ENCODE measurements at places on chromosomes 11 and 22.

GRCh38 chr11:12526789-12527188, 147.4 kb upstream of the TEAD1 start:
- no peak for DNase-seq

DNA sequence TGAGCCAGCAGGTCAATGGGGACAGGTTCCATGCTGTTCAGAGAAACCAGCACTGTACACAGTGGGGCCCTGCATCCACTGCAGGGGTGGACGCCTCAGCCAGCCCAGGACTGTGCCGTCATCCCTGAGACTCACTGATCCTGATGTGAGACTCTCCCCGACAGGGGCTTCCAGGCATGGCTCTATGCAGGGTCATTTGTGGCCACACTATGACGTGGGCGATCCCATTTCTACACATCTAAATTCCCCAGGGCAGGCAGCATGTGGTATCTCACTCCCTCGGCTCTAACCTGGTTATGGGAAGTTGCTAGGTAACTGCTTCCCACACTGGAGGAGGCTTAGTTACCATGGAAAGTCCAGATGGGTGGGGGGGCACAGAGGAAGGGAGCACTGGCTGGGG, 14.2 kb upstream of the FAM83F start:
- DNase-seq: no peak

- DNase-seq: no peak
Observed at GRCh38 chr11:120455487-120455886, 56.1 kb upstream of the GRIK4 start.

- no peak for DNase-seq
Observed at GRCh38 chr11:61333550-61334433, 764 bp downstream of the TKFC start.

GRCh38 chr11:6365659-6366058, 24.6 kb upstream of the SMPD1 start:
- DNase-seq: no peak

DNA sequence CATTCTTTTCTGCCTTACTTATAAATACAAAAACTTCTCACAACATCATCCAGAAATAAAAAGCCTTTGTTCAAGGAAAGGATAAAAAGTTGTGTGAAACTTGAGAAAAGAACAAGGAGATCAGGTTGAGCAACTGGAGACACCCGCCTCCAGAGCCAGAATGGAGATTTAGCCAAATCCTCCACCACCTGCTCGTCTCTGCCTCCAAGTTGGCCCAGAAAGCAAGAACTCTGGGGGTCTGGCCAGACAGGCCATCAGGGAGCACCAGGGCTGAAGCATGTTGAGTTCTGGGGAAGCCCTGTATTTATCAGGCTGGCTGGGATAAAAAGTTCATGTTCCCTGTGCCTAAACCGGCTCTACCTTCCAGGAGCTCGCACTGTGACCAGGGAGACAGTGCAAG, 14.9 kb downstream of the SMCO4 start:
- no peak for DNase-seq

- DNase-seq: no peak
Observed at GRCh38 chr11:61087426-61088119, 14.7 kb upstream of the CD5 start.

- DNase-seq: no peak
Observed at GRCh38 chr11:93783362-93783761, 720 bp upstream of the MED17 start.

- no peak for DNase-seq
Observed at GRCh38 chr11:1826552-1827094, 8.2 kb upstream of the SYT8 start.

- DNase-seq: no peak
Observed at GRCh38 chr22:38110863-38111852, 674 bp upstream of the BAIAP2L2 start.

- DNase-seq: no peak
Observed at GRCh38 chr22:27746918-27747317, 54.6 kb downstream of the MN1 start.

GRCh38 chr11:83031127-83031526, 40.6 kb downstream of the RAB30 start:
- no peak for DNase-seq

GRCh38 chr22:36702842-36703215, 723 bp downstream of the CACNG2 start:
- no peak for DNase-seq

DNA sequence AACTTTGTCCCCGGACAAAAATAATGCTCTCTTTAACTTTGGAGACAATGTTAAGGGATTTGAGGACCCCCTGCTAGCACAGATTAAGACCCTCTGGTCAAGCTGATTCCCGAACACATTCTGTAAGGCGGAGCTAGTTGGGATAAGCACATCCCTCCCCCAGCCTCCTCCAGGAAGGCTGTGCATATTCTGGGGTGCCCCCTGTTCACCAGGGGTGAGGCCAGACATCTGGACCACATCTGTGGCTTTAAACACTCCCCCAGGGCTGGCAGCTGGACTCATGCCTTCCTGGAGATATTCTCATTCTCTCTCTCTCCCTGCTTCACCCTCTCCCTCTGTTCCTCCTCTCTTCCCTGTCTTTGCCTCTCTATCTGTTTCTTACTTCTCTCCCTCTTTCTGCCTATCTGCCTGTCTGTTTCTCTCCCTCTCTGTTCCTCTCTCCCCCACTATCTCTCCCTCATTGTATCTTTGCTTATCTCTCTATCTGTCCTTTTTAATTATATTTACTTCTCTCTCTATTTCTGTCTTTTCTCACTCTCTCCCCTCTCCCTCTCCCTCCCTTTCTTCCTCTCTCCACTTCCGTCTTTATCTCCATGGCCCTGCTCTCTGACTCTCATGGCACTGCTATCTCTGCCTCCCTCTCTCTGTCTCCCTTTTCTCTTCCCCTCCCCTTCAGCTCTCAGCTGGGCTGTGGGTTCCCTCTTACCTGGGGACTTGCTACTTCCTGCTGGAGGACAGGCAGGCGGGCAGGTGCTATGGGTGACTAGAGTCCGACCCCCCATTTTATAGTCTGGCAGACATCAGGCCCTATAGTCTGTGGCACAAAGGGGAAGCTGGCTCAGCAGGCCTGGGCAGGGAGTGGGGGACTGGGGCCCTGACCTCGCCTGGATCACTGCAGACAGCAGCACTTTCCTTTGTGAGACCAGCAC, at the start of gene CRYBB1:
CRYBB1 (minus strand) TSS at position 757 of the 929 bp plus-strand sequence. CDS start 1,708 bp downstream, outside the sequence.
- DNase-seq: no peak

- no peak for DNase-seq
Observed at GRCh38 chr11:2345050-2345449, 32.1 kb upstream of the CD81 start.

- DNase-seq: no peak
Observed at GRCh38 chr11:66221012-66221411, 47.4 kb upstream of the RAB1B start.

DNA sequence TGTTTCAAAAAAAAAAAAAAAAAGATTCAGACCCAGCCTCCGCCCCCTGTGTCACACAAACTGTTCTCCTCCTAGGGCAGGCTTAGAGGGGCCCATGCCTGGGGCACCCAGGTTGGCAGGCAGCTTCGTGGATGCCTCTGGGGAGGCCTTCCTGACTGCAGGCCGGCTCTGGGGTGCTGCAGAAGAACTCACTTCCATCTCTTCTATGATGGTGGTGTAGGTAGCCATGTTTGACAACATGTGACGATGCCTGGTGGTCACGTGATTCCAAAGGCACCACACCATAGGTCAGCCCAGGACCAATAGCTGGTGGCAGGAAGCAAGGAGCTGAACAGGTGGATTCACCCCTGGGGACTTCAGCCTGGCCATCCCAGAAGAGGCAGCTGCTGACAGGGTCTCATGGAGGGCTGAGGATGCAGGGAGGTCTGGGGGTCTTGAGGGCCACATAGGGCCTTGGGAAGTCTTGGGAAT, 24.1 kb upstream of the CELSR1 start:
- DNase-seq: no peak

- no peak for DNase-seq
Observed at GRCh38 chr11:24234822-24235508, 261.9 kb upstream of the LUZP2 start.

DNA sequence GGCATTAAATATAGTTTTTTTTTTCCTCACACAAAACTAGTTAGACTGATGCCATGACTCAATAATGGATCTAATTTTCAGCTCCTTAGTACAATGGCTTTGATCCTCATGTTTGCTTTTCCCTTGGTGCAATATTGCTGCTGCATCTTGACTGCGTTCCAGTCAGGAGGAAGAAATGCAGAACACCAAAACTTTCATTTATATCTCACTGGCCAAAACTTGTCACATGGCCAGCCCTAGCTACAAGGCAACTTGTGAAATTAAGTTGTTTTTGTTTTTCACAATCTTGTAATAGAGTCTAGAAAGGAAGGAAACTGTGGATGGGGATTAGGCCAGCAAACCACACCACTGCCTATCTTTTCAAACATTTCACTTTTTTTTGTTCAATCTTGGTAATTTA, 36.7 kb downstream of the SMC1B start:
- DNase-seq: no peak

DNA sequence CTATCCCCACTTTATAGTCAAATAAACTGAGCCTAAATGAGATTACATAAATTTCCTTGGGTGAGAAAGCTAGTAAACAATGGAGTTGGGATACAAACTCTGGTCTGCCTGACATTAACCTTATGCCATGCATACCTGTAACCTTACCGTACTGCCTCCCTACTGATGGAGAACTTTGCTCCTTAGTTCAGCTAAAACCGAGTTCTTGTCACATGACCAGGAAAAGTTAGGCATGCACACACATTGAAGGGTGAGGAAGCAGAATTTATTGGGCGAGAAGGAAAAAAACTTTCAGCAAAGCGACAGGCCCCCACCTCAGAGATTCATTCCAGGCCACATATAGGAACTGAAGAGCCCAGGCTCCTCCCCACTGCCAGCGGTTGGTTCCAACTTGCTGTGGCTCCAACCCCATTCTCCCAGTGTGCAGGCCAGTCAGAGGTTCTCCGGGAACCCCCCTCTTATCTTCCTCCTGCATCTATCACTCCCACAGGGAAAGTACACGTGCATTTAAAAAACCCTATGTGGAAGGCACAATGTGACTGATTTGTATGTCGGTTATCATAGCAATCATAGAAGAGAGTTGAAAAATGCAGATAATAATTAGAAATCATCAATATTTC, 3.2 kb upstream of the PIWIL4 start:
- no peak for DNase-seq

- no peak for DNase-seq
Observed at GRCh38 chr11:19956228-19956627, 204.0 kb downstream of the DBX1 start.

GRCh38 chr11:45017329-45017728, 66.6 kb upstream of the TP53I11 start:
- DNase-seq: no peak

GRCh38 chr11:17276236-17277023, at the start of gene NUCB2:
TSS of gene NUCB2 (plus strand) at chr11:17276739. CDS start at chr11:17295324, 18,585 bp downstream.
- peak; percentile 94 for DNase-seq

DNA sequence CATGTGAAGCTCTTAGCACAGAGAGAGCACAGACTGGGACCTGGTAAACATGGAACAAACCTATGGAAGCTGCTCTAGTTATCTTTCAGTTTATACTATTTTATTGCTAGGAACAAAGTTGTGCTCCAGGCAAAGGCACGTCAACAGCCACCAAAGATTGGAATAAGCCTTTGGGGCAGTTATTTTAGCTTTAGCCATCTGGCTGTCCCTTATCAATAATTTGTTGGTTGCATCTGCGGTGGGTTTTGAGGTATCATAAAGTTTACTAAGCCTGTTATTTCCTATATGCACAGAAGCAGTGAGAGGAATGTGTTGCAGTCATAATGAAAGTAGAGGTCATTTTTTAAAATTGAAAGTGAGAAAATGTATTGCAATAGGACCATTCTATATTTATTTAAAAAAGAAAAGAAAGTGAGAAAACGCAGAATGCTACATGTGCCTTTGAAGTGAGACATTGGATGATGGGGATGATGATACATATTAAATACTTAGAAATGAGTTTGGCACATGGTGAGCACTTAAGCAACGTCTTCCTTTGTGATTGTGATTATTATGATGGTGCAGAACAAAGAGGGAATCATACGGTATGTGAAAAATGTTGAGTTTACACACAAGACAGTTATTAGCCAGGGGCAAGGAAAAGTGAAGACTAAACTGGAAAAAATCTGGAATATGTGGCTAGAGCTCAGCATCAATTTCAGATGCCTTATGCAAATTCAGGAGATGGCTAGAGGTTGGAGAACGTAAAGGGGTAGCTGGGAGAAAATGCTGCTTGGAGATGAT, 58.3 kb downstream of the PRR5L start:
- DNase-seq: no peak

- DNase-seq: no peak
Observed at GRCh38 chr11:64650923-64651523, 60.0 kb downstream of the SLC22A12 start.

Data from stimulated activated CD4-positive, alpha-beta T cell treated with anti-CD3 and anti-CD28 coated beads, Interleukin-12 subunit alpha, Interleukin-12 subunit beta, amount 100 ng/mL, for 48 hours (primary cell).